A549 treated with RU486 at 1 μM for 4 hours (cell line): ENCODE measurements at places on chromosomes 12 and 14. TPM values are rescaled to one million over a fixed set of nuclear protein-coding genes. Genes with fewer than 3 reads are reported as not detected.

Gene TBC1D30
- 1.7 to 2.5 TPM (median 1.9 TPM) in 5 replicates for total RNA-seq

Gene FAM186B
- 0.08 to 0.27 TPM (median 0.16 TPM) in 5 replicates for total RNA-seq

Gene CD163L1
- 0.13 to 0.81 TPM (median 0.53 TPM) in 5 replicates for total RNA-seq

Gene TDRD9
- not detected in 5 replicates for total RNA-seq

Gene SLC7A8
- total RNA-seq = 0.27 to 0.80 TPM (median 0.55 TPM) in 5 replicates

Gene TRAF3
- total RNA-seq = 19.9 to 26.8 TPM (median 24.4 TPM) in 5 replicates
